ENCODE measurements at places on chromosomes 12 and 14.

- no peak for DNase-seq
Measured at GRCh38 chr12:32788405-32788804, 32.7 kb upstream of the YARS2 start.

- no peak for DNase-seq
Measured at GRCh38 chr14:21309238-21309636, 29.4 kb downstream of the RPGRIP1 start.

- DNase-seq, result no peak
Measured at GRCh38 chr12:42582050-42582449, 7.5 kb downstream of the PRICKLE1 start.

DNA sequence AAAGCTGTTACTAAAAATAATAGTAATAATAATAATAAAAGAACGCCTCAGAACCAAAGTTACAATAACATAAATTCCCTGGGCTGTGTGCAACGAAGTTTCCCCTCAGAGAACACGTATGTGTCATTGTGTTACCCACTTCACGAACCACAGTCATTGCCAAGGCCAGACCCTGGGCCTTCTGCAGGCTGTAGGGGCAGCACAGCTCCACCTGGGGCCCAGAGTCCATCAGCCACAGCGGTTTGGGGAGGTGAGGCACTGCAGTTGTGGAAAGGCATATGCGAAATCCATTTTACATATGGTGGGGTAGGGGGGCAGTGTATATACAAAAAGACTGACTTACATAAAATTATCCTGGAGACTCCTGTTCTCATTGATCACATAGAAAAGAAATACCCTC, 56.1 kb downstream of the ESR2 start:
- DNase-seq, result no peak

- no peak for DNase-seq
Measured at GRCh38 chr14:72633551-72633950, 260.4 kb downstream of the DPF3 start.

DNA sequence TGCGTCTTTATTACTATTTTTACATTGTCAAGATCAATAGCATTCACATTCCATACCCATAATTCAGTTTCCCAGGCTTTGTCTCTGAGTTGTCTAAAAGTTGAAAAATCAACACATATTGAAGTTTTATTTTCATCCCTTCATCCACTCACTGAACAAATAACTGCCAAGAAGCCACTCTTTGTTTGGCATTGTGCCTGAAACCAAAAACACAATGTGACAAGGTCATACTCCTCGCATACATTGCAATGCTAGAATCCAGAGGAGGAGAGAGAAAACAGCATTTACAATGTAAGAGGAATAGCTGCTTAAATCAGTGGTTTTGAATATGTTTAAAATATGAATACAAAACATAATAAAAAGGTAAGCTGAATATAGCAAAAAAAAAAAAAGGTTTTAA, 71.8 kb downstream of the CCDC60 start:
- no peak for DNase-seq

- DNase-seq, result no peak
Measured at GRCh38 chr14:47261350-47261749, 414.1 kb downstream of the MDGA2 start.

DNA sequence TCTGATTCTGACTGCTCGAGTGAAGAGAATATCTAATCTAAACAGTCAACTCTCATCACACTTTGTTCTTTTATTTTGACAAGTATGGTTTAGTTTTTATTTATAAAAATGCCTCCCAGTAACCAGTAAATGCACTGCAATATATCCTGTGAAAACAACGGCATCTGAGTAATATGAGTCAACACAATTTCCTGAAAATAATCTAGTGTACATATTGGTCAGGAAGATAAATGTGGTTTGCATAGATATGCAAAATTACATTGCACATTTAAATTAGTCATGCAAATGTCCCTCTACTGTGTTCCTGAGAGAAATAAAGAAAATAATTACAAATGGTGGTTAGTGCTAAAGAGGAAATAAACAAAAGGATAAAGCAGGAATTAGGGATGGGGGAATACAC, 1190.7 kb upstream of the SEL1L start:
- no peak for DNase-seq

GRCh38 chr14:81363746-81364378, 36.3 kb downstream of the STON2 start:
- no peak for DNase-seq

DNA sequence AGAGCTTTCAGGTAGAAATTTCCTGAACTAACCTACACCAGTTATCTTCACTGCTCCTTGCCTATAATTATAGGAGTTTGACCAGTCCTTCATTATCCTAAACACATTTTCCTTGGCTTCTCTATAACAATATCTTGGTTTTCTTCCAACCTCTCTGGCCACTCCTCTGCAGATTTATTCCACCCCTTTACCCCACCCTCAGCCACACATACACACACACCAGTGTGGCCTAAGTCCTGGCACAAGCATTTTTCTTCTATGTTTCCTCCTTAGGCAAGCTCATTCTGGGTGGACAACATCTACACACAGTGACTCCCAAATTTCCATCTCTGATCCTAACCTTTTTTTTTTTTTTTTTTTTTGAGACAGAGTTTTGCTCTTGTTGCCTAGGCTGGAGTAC, 25.1 kb downstream of the CDK17 start:
- DNase-seq, result peak; percentile 52

Measured in hematopoietic multipotent progenitor cell treated with erythropoietin and hydrocortisone succinate and interleukin-3 and kit ligand, for 8 days (in vitro differentiated cells).